ENCODE measurements at places on chromosomes 5 and 9. TPM values are rescaled to one million over a fixed set of nuclear protein-coding genes. Genes with fewer than 3 reads are reported as not detected.

DNA sequence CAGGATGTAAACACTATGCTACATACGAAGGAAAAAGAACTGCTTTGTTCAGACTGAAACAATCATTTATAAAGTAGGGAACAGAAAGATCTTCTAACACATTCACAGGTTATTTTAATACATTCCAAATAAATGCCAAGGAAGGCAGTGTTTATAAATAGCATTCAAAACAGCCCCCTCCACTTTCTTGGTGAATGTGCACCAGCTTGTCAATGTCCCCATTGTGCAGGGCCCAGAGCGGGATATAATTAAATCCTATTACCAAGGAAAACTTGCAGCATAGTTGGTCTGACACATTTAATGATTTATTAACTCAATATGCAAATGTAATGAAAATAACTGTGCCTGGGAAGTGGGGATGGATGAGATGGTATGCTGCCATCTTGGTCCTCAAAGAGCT lies 135.9 kb upstream of the RAD23B start:
- no peak for DNase-seq

DNA sequence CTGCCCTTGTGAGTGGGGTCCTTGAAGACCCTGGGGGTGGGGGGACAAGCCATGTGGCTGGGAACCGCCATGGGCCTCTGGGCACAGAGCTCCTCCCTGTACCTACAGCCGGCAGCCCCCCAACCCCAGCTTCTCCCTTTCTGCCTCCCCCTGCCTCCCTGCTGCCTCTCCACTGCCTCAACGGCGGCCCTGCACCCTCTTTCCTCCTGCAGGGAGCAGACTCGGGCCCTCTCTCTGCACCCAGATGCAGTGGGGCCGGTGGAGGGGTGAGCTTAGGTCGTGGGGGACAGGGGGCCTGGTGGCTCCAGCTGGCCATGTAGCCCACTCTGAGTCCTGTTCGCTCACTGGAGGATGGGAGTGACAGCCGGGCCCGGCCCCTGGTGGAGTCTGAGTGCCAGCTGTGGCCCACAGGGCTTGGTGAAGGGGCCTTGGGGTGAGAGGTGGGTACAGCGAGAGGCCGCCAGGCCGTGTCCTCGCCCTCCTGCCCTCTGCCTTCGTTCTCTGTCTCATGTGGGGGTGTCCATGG lies 139.3 kb upstream of the COL5A1 start:
- DNase-seq: no peak

DNA sequence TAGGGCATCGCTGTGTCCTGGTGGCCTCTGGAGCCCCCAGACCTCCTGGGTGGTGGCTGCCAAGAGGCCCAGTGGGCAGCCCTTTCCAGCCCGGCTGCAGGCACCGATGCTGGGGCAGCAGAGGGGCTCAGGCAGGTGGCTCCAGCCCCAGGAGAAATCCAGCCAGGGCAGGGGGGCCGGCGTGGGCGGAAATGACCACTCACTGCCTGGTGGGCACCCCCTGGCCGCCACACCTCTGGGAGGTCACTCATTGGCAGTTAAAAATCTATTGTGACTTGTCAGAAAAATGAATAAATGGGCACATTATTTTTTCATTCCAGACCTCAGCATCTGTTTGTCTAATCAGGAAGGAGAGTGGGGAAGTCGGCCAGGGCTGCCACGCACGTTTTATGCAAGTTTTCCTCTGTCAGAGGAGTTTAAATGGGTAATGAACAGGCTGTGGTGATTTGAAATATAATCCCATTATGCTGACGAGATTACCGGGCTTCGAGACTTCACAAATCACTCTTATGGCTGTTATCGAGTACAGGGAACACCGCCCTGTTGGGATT lies 171.9 kb downstream of the GAPVD1 start:
- no peak for DNase-seq

- DNase-seq: no peak
Measured at GRCh38 chr5:6867712-6868111, 154.5 kb downstream of the TENT4A start.

GRCh38 chr5:80816590-80816989 lies 143.6 kb upstream of the RASGRF2 start:
- DNase-seq: no peak

DNA sequence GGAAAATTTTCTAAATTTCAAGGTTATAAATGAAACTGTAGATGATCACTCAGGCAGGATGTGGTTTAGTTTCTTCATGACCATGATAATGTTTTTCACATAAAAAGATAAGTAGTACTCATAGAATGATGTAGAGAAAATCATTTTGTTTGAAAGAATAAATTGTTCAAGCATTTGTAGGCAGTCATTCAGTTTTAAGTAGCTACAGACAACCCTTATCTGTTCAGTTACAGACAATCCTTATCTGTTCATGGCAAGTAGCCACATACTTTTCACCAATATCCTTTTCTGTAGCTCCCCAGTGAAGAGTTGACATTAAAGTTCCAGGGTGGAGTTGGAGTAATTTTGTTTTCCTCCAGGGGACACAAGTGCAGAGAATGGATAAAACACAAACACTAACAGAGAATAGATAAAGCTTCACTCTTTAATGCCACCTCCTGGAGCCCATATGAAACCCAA lies 278.1 kb upstream of the TNC start:
- no peak for DNase-seq

DNA sequence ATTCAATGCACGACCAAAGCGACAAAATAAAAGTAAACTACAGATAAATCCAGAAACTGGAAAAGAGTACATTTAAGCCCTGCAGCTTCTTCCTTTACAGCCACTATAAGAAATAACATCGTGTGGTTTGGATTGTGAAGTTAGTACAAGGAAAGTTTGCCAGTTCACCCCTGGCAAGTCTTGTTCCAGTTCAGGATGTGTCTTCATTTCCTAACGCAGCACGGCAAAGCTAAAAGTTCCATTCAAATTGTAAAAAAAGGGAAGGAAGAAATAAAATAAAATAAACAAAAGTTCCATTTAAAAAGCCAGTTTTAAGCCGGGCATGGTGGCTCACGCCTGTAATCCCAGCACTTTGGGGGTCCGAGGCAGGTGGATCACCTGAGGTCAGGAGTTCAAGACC lies 83.3 kb upstream of the RETREG1 start:
- DNase-seq: no peak

GRCh38 chr5:36710039-36710438 lies 103.6 kb downstream of the SLC1A3 start:
- no peak for DNase-seq

GRCh38 chr5:72539726-72540125 lies 32.5 kb upstream of the ZNF366 start:
- no peak for DNase-seq

DNA sequence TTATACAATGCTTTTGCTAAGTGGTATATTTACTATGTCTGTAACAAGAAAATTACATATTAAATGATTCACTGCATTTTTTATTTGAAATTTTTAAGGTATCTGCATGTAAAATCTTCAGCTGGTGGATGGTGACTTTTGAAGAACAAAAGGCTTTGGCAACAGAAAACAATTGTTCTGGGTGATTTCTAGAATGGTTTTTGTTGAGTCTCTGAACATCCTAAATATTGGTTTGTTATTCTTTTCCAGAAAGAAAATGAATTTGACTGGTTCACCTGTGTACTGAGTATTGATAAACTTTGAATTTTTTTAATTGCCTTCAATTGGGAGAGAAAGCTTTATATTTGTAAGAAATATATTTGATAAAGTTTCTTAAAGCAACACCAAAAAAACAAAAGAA lies 35.2 kb downstream of the ERAP1 start:
- DNase-seq: no peak

DNA sequence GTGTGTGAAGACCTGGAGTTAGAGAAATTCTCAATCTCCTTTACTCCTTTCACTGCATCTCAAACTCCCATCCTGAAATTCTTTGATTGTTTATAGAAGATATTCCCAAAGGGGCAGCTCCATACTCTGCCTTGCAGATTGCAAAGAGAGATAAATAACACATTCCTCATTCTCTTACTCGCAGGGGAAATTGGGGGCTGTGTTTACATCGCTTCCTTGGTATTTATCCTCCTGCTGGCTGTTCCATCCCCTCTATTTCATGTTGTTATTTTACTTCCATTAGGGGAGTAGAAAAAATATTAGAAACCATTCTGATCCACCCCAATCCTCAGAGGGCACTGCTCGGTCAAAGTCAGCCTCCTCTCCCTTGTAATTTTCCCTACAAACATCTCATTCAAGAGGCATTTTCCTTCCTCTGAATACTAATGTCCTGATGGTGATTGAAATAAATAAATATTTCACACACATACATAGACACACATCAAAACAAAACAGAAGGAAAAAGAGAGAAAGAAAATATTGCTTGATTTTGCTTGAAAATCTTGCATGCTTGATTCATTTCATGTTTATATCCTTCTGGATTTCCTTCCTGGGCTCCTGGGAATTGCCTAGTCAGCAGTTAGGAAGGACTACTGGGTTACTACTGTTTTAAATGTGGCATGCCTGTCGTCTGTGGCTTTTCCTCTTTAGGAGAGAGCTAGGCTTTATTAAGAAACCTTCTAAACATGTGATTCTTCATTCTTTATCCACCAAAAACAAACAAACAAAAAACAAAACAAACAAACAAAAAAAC lies 420.1 kb upstream of the PAPPA start:
- DNase-seq: no peak

DNA sequence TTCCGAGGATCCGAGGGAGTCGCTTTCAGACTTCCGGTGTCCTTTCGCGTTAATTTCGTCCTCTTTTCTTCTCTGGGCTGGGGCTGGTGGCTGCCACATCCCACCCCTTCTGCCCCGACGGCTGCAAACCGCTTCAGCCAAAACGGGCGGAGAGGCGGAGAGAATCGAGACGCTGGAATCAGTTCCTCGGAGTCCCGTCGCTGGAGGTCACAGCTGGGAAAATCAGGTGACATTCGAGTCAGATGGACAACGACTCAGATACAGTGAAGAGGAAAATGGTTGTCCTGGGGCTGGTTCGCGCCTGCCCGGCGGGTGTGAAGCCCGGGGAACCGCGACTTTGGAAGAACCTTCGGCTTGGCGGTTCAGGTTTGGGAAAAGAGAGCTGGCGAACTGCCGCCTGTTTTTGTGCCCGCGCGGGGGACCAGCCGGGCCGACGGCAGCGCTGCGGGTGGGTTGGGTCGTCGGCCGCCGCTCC lies 8.9 kb upstream of the NKX2-5 start:
- DNase-seq: no peak

GRCh38 chr5:61659221-61659696 lies 327.2 kb downstream of the ZSWIM6 start:
- no peak for DNase-seq

- DNase-seq: no peak
Measured at GRCh38 chr9:86974421-86974820, 27.1 kb upstream of the GAS1 start.

DNA sequence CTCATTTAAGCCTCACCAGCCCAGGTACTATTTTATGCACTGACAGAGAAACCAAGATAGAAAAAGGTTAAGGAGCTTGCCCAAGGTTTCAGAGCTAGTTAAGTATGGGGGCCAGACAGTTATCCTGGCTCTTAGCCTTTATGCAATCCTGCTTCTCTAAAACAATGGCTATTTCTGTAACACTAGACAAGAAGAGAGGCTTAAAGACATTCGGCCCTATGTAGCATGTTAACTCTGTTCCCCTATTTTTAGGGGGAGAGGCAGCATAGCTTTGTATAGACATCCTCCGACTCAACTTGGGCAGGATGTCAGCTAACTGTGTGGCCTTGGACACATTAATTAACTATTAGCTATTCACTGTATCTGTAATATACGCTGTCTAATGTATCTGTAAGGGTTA lies 54.6 kb downstream of the LHFPL2 start:
- no peak for DNase-seq

GRCh38 chr5:92518318-92518904 lies 1062.6 kb downstream of the NR2F1-AS1 start:
- peak; percentile 3 for DNase-seq

DNA sequence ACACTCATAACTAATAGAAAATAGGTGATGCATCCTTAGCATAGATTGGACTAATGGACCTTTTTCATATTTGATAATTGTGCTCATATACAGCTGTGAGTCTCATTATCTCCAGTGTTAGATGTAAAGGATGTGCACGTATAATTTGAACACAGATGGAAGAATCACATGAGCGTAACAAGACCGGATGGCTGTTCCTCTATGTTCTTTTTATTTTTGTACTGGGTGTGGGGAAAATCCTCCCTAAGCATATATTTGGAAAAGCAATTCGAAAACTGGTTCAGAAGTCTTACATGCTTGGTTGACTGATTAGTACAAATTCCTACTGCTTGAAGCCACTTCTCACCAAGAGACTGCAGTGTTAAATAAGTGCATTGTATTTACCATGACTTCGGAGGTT lies 230.2 kb downstream of the AOPEP start:
- no peak for DNase-seq

DNA sequence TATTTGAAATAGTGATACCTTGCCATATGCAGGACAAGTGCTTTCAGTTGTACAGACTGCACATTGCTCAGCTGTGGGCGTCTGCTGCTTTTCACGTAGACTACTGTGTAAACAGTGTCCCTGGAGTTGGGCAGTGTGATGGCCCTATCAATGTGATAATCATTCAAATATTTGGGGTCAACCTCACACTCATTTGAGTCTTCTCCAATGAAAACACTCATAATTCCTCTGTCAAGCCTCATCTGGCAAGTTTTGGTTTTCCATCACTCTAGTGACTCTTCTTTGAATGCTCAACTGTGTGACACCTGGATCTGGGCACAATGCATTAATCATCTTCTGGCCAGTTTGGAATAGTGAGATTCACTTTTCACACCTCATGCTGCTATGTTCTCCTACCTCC lies 64.4 kb downstream of the UGCG start:
- DNase-seq: no peak

DNA sequence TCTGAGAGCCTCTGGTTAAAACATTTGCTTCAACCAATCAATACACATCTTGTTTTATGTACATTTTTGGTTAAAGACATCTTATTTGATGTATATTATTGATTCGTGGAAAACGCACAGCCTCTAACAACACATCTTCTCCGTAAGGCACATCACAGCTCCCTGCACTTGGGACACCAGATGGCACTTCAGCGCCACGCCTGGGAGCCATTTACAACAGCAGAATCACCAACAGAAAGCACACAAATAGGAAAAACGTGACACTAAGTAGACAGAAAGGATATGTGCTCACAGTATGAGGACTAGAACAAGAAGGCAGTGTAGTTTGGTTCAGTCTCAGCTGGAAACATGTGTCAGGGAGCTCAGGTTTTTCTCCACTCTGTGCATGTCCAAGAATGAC lies 199.7 kb downstream of the ROR2 start:
- DNase-seq: no peak

GRCh38 chr5:78661691-78662090 lies 13.1 kb upstream of the LHFPL2 start:
- DNase-seq: no peak

- no peak for DNase-seq
Measured at GRCh38 chr5:178520851-178521250, 69.3 kb downstream of the COL23A1 start.

- no peak for DNase-seq
Measured at GRCh38 chr9:74066128-74066527, 431.0 kb upstream of the RORB start.

Gene SOHLH1
- not detected for polyA plus RNA-seq

Gene NR5A1
- polyA plus RNA-seq: 0.11 TPM

Gene LRRC70
- polyA plus RNA-seq: 4.9 TPM

Gene LCNL1
- 0.14 TPM for polyA plus RNA-seq

Gene PCDHA4
- polyA plus RNA-seq: 1.0 TPM

Gene CLIC3
- polyA plus RNA-seq: 0.39 TPM
